Bronchial epithelial cell (primary cell): ENCODE measurements at places on chromosomes 11 and 22. TPM values are rescaled to one million over a fixed set of nuclear protein-coding genes. Genes with fewer than 3 reads are reported as not detected.

The PITPNM1 gene
- total RNA-seq: 17.4 and 23.7 TPM in 2 replicates

The PARVB gene
- total RNA-seq: 3.4 and 6.0 TPM in 2 replicates

The DCDC1 gene
- not detected in 2 replicates for total RNA-seq

The PLEKHA7 gene
- total RNA-seq: 2.4 and 6.4 TPM in 2 replicates

The BLID gene
- not detected in 2 replicates for total RNA-seq

The TSSK2 gene
- total RNA-seq: not detected in 2 replicates

The PHRF1 gene
- total RNA-seq: 21.1 and 26.1 TPM in 2 replicates

The CRYAB gene
- 1.2 TPM in 1 of 2 replicates, not detected in the other for total RNA-seq

The RIBC2 gene
- total RNA-seq: 0.26 TPM in 1 of 2 replicates, not detected in the other

The SAMM50 gene
- 28.7 and 32.6 TPM in 2 replicates for total RNA-seq
